ENCODE measurements at places on chromosomes 7 and 10.

- DNase-seq: no peak
Observed at GRCh38 chr10:30476511-30477155, 42.6 kb downstream of the MAP3K8 start.

DNA sequence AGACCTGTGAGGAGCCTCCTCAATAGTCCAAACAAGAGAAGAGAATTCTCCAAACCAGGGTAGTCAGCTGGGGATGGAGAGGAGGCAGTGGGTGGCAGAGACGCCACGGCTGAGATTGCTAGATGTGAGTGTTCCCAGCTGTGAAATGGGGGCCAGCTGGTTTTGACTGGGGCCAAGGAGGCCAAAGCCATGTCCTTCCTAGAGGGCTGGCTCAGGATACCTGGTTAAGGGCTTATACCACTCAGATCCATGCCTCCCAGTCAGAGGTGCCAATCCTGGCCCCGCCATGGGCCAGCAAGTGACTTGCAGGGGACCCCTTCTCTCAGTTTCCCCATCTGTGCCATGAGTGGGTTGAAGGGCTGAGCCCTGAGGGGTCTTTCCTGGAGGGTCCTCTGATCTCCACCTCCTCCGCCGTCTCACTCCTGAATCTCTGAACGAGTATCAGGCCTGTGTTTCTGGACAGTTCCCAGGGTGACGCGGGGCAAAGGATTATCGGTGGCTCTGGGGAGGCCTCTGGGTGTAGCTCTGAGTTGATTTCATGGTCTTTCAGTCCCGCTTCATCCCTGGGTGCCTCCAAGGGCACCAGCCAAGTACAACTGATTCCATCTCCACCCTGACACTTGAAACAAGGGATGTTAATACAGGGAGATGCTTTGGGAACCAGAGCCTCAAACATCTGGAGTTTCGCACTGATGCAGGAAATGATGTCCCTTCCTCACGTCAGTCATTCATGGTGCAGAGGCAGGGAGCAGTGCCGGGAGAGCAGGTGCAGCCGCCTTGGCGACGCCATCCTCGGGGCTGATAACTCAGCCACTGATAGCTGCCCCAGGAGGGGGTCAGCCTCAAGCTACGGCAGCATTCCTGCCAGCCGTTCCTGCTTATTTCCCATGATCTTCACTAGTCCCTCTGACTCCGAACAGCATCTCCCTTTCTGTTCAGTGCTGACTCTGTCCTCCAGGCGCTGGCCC lies 126.7 kb downstream of the RGS10 start:
- no peak for DNase-seq

DNA sequence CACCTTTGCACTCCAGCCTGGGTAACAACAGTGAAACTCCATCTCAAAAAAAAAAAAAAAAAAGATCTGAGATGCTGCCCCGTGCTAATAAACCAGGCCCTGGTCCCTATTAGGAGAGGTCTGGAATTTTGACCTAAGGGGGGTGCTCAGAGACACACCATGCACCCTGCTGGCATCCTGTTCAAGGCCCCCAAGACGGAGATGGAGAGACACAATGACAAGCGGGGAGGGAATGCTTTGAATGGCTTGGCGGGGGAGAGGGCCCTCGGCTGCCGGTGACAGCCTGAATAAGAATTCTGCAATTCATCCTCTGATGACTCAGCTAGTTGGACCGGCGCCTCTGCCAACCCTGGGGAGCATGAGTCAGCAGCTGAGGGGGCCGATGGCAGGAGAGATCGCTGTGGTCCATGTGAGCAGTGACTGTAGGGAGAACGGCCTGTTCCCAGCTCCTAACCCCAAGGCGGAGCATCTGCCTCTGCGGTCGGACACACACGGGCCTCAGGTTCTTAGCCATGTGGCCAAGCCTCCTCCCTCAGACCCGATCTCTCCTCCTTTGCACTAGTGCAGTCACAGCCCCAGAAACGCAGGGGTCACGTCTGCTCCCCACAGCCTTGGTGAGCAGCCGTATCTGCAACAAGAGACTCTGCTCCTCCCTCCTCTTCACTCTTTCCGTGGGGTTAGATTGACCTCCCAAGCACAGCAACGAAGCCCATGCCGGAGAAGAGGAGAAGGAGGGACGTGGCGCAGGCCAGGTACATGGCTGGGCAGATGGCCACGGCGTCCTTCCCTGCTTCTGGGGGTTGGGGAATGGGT lies 14.9 kb downstream of the TRIM56 start:
- no peak for DNase-seq

DNA sequence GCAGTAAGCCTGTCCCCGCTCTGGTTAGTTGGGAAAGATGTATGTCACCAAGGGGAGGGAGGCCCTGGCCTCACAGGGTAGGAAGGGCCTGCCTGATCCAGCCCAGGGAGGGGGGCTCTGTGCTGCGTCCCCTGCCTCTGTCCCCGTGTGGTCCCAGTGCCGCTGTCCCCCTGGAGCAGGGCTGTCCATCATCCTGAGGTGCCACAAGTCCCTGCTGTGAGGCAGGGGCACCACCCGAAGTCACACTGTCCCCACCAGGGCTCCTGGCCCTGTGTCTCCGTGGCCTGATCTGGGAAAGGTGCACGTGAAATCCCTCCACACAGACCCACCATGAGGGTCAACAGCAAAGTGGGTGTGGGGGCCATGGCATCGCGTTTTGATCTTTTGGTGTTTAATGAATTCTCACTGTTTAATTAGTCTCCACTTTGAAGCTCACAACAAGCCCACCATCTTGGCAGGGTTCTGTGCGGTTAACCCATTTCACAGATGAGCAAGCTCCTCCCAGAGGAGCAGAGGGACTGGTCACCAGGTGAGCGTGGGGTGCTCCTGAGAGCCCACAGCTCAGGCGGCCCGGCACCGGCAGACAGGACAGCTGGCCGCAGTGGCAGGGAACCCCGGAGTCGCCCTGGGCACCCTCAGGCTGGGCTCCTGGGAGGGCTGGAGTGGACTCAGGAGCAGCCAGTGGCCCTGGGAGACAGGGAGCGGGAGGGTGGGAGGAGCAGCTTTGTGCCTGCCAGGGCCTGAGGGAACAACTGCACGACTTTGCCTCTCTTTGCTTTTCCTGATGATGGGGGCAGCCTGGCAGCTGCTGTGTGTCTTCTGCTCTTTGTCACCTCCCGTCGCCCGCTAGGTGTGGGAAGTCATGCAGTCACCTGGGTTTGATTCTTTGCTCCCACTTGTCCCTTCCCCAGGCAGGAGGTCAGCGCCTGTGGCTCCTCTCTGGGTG lies 12.0 kb upstream of the CRYGN start:
- no peak for DNase-seq

DNA sequence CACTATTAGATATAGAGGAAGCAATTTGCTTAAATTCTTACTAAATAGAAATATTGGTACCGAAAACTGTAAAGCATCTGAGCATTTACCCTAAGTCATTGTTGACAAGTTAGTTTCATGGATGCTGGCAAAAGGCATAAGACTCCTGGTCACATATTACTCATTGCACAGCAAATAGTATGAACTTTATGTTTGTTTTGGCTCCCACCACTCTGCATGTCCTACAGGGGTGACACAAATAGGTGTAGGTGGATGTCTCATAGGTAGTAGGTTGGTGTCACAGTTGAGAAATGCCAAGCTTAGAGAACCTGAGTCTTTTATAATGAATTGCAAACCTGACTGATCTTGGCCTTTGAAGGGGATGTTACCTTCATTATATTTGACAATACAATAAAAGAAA lies 199.6 kb upstream of the SEMA3D start:
- DNase-seq: no peak

DNA sequence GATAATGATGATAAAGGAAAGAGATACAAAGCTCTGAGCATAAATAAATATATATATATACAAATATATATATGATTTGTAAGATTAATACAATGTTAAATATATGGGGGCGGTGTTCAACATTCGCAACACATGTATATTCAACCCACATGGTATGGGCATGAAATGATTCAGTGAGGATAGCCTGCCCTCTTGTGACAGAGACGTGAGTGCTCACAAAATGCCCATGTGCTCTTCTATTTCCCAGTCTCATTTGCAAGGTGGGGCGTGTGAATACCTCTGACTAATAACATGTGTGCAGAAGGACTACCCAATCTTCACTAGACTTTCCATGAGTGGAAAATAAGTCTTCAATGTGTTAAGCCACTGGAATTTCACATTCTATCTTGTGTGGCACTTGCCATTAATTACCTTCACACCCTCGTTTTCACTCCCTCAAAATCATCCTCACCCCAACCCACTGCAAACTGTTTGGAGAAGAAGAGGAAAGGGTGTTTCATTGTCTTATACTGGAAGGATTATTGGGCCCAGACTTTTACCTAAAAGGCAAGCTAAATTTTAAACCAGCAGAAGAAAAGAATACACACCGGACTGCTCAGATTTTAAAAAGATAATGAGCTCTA lies 26.9 kb downstream of the ASAH2 start:
- no peak for DNase-seq

DNA sequence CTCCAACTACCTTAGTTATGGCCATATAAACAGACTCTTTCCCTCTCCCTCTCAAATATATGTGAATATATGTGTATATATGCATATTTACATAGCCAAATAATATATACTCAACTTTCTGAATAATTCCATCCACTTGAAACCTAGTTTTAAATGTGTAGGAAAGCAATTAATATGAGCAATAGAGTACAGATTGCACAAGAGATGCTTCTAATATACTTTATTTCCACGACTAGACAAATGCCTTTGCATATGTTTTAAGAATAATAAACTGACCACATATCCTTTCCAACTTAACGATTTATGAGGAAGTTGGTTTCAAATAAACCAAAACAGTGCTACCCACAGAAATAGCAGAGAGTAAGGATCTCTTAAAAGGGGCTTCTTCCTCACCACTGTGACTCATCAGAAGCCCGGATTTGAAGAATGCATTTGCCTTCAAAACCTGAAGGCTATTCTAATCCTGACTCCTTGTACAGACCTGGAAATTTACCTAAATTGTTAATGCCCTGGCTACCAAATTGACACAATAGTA lies 266.3 kb downstream of the AHR start:
- DNase-seq: no peak

DNA sequence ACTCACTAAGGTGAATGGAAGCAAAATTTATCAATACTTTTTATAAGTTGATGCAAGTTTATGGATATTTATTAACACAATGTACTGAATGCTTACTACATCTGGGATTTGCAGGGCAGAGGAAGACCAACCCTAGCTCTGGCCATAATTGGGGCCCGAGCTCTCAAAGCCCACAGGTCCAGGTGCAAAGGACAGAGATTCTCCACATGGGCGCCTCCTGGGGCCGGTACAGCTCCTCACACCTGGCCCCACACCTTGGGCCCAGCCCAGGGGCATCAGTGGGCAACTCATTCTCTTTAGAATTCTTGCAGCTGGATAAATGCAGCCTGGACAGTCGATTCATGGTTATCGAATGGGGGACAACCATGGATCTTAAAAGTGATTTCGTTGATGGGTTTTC lies 47.1 kb downstream of the CALML3 start:
- DNase-seq: no peak

DNA sequence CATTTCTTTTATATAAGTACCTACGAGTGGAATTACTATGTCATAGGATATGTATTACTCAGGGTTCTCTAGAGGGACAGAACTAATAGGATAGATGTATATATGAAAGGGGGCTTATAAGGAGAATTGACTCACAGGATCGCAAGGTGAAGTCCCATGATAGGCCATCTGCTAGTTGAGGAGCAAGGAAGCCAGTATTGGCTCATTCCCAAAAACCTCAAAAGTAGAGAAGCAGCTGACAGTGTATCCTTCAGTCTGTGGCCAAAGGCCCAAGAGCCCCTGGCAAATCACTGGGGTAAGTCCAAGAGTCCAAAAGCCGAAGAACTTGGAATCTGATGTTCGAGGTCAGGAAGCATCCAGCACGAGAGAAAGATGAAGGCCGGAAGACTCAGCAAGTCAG lies 59.8 kb downstream of the GALNT17 start:
- no peak for DNase-seq

DNA sequence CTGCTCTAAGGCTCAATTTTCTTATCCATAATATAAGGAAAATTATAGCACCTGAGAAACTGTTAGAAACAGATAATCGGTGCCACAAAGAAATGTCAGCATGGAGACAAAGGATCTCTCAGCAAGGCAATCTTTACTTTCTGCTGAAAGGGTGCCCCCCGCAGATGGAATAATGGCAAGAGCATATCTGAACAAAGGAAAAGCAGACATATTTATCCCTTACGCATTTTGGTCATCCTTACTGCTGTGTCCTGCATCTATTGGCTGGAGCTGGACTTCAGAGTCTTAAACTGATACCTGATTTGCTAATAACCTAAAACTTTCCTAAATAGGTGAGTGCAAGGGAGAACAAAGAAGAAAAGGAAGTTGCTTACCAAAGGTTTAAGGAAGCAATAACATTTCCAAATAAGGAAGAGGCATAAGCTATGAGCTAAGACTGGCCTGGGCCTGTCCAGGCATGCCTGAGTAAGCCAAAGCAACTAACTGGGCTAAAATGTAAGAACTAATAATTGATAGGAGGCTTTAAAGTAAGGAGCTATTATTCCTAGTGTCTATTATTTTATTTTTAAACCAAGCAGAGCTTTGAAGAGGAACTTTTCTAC lies 39.6 kb upstream of the ELMO1 start:
- no peak for DNase-seq

- no peak for DNase-seq
Observed at GRCh38 chr7:44607141-44608068, 978 bp downstream of the OGDH start.

DNA sequence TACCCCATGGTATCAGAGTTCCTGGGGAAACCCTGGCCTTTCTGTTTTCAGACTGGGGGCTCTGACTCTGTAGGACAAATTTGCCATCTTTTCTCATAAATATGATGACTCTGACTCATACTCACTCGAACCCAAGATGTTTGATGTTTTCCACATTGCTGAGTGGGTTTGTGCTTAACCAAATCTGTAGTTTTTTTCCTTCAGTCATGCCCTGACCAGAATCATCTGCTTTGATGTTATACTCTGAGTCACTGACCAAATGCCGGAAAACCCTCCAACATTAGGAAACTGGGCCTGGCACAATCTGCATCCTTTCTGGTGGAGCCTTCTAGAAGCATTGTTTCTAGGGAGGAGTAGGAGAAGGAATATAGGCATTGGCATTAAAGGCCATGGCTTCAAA lies 118.7 kb downstream of the C10orf105 start:
- DNase-seq: no peak

DNA sequence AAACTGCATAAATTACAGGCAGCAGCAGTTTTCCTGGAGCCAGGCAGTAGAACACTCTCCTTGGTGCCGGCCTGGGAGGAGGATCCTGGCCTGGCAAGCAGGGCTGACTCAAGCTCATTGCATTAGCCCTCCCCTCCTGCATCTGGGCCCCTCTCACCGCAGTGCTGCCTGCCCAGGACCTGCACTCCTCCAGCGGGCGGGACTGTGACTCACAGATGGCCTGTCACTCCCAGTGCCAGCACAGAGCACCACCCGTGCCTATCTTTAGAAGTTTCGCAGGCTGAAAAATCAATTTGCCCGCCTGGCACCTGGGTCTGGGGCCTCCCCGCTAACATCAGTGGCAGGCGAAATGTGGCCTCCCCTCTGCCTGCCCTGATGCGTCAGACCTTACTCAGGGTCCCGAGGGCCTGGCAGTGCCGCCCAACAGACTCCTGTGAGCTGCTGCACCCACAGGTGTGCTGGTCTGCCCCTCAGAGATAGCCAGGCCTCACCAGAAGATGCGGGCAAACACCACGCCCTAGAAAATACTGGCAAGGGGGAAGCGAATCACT lies 123.8 kb downstream of the KCNMA1 start:
- DNase-seq: no peak

- no peak for DNase-seq
Observed at GRCh38 chr7:69746383-69746782, 148.1 kb downstream of the AUTS2 start.

All from activated T-helper 1 cell treated with Interleukin-2 at 50 U/mL for 16 hours (primary cell).